MG63 (cell line): ENCODE measurements at places on chromosomes 11 and 22.

- no peak for DNase-seq
These were observed 536.5 kb downstream of the NTM start for GRCh38 chr11:131906963-131907362.

GRCh38 chr22:47954107-47954506, 1191.7 kb downstream of the TBC1D22A start:
- DNase-seq: no peak

DNA sequence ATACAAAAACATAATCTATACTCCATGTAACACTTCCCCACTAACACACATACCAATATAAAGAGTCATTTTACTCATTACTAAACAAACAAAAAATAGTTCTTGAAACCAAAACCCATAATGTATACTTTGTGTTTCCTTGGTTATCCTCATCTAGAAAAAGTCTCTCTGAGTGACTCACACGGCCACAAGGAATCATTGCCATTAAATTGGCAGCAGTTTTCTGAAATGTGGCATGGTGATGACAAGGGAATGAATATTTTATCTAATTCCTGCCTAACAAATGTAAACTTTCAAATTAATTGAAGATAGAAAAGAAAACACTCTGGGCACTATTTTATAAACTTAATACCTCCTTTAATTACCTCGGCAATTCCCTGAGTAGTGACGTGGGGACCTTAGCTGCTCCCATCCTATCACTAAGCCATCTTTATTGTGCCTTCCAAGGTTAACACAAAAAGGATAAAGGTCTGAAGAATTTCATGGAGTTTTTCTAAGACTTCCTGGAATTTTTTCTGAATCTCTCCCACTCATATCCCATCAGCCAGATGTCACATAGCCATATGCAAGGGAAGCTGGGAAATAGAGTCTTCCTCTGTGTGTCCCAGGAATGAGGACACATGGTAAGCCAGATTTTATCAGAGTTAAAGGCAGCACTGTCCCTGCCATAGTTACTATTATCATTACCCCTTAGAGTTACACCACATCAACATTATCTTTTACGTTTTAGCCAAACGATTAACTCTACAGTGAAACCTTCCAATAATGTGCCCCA, 857.2 kb upstream of the TENM4 start:
- DNase-seq: peak; percentile 9

GRCh38 chr22:21815357-21815756, 52.1 kb downstream of the MAPK1 start:
- no peak for DNase-seq

DNA sequence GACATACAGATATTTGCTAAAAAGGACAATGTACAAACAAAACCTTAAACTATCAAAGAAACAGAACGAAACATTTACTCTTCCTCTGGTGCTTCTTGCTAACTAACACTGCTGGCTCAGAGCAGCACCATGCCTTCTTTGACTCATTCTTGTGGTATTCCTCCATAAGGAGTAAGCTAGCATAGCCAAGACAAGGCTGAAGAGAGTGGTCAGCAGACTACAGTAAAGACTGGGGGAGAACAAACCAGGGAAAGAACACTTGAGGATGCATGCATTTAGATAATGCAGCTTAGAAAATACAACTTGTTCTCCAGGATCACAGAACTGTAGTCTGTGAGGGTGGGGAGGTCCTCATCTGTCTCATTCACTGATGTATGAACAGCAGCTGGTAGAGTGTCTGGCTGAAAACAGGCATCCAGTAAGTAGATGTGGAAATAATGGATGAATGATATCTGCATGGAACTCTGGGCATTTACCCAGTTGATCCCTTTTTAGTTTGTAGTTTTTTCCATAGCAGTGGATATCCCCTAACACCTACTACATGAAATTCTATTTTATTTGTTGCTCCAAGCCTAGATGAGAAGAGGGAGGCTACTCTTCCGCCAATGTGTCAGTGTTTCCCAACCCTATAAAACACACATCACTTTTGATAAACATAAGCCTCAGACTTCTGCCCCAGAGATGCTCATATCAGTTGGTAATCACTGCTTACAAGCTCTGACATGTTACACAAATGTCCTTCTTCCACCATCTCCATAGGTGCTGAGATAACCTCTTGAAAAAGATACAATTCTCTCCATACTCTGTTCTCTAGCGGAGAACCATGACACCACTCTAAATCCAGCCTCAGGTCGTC, 7.3 kb downstream of the SNX19 start:
- DNase-seq: peak; percentile 47

DNA sequence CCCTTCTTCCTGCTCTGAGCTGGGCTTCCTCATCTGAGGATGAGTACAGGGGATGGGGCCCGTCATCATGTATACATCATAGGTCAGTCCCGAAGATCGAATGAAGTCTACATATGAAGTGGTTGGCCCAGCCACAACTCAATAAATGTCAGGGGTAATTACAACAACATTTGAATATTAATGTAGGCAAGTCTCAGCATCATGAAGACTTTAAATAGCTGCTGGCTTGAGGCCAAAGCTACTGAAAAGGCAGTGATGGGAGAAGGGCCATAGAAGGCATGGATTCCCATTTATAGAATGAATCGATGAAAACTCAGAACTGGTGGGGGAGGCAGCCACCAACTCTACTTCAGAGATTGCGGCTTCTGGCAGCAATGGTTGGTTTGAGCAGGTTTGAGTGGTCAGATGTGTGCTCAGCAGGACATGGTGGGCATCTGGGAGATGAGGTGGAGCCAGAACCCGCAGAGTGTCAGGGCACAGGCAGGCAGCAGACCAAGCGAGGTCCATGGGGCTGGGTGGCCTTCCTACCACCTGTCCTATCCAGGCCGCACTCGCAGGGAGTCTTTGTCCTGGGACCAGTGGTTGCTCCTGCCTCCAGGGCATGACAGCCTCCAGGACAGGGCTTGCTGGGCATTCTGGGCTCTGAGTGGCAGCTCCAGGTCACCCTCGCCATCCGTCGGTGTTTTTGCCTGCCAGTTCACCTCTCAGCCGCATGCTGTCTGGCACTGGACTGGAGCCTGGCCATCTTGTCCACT, 919.1 kb downstream of the TBC1D22A start:
- no peak for DNase-seq

GRCh38 chr11:8203414-8203715, 34.5 kb upstream of the RIC3 start:
- DNase-seq: no peak

DNA sequence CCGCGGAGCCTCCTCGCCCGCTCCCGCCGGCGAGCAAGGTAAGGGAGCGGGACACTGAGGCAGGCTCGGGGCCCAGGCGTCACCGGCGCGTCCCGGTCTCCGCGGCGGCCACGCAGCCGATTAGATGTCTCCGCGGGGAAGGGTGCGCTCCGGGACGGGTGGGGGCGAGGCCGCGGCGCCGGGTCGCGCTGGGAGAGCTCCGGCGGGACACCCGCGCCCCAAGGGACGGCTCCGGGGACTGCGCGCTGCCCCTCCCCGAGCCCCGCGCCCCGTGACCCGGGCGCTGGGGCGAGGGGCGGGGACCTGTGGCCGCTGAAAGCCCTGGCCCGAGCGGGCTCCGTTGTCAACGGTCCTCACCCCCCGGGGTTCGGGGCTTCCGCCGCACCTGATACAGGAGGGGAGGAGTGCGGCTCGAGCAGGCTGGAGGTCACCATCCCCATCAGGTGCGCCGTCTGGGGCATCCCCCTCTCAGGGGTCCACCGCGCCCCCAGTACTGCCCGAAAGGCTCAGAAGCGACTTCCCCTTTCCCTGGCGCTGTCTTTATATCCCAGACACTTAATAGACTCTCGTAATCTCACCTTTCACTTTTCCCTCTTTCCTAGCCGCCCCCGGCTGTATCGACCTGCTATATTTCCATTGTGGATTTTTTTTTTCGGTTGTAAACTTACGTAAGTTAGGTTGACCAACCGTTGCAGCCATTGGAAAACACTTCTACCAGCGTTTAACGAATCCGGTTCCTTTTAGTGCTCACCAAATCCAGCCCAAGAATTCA, 573 bp downstream of the PPFIA1 start:
- DNase-seq: peak; percentile 31

DNA sequence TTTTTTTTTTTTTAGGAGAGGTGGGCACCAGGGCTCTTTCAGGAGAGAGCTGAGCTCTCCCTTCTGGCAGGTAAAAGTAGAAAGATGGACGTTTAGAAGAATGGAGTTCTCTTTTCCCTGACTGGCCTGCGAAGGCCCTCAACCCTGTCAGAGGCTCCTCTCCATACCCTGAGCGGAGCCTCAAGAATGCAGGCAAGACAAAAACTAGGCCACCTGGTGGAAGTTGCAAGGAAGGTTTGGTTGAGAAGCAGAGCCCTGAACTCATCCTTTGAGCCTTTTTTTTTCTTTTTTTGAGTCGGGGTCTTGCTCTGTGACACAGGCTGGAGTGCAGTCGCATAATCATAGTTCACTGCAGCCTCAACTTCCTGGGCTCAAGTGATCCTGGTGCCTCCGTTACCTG, 1.4 kb downstream of the OTOG start:
- DNase-seq: no peak

GRCh38 chr11:129853518-129854231, 38.0 kb downstream of the TMEM45B start:
- peak; percentile 23 for DNase-seq

DNA sequence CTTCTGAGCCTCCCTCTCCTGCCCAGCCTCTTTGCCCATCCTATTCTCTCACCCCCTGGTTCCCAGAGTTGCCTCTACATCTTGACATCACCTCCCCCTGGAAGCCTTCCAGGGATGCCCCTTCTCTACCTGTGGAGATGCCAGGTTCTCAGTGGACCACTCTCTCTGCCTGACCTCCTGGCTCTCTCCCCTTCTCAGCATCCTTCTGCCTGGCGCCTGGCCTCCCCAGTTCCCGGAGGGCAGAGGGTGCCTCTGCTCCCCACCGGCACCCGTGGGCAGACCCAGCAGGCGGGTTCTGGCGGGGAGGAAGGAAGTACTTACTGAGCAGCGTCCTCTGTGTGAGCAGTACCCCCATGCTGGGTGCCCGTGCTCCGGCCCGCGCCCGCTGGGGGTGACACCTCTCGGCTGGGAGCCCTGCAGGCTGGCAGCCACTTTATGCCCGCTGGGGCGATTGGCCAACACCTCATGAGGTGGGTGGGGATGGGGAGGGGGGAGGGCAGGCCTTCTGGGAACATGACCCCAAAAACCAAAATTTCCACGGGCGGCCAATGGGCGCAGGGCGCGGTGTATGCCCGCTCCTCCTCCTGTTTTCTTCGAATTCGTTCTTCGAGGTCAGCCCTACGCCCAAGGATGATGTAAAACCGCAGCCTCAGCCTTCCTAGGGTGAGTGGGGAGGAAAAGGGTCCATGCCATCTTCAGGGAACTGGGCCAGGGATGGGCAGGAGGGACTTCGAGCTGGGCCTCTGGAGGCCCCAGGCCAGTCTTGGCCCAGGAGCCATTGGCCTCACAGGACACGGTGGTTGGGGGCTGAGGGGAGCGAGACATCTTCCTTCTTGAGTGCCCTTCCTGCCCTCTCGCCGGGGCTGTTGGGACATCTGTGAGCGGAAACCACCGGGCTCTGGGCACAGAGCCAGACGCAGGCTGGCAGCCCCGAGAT, at the start of gene OSM:
Gene OSM (minus strand): TSS at position 407 of the 937 bp plus-strand sequence. CDS start 52 bp downstream, at position 355.
- no peak for DNase-seq

DNA sequence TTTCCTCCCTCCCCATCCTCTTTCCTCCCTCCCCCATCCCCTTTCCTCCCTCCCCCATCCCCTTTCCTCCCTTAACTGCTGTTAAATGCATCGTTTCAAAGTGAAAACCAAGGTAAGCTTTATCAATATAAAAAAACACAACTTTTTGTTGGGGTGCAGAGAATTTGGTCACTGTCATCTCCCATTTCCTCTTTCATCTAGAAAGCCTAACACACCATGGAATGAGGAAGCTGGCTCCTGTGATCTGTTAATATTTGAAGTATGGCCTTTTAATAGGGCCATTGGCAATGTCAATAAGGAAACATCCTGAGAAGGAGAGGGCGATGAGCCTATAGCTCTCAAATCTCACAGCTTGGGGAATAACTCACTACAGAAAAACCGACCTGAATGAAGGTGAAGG, 7.0 kb downstream of the EXPH5 start:
- DNase-seq: no peak

DNA sequence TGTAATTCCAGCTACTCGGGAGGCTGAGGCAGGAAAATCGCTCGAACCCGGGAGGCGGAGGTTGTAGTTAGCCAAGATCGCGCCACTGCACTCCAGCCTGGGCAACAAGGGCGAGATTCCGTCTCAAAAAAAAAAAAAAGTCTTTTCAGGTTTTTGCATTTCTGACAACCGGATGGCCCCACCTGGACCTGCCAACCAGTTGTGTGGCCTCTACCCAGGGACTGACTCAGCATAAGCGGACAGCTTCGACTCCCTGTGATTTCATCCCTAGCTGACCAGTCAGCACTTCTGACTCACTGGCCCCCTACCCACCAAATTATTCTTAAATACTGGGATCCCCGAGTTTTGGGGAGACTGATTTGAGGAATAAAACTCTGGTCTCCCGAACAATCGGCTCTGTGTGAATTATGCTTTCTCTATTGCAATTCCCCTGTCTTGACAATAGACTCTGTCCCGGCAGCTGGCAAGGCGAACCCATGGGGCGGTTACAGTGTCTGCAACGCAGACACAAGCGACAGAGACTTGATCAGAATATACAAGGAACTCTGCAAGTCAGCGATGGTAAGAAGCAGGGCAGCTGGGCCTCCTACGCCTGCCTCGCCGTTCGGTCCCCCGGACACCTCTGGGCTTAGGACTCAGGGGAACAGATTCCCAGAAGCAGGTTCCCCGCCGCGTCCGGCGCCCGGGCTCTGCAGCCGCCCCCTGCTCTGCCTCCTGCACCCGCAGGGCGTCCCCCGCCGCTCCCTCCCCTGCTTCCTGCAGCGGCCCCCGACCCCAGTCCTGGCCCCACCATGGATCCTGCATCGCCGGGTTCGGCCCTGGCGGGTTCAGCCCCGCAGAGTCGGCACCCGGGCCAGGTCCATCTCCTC, 741 bp upstream of the TALDO1 start:
- no peak for DNase-seq

DNA sequence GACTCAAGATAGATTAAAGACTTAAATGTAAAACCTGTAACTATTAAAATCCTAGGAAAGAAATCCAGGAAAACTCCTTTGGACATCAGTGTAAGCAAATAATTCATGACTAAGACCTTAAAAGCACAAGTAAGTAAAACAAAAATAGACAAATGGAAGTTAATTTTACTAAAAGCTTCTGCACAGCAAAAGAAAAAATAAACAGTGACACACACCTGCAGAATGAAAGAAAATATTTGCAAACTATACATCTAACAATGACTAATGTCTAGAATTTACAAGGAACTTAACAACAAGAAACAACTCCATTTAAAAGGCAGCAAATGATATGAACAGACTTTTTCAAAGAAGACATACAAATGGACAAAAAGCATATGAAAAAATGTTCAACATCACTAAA, 359.1 kb downstream of the LUZP2 start:
- DNase-seq: no peak

- no peak for DNase-seq
These were observed 1.1 kb downstream of the JHY start for GRCh38 chr11:122883646-122883979.

GRCh38 chr11:46066335-46066734, 54.9 kb downstream of the PHF21A start:
- DNase-seq: no peak

GRCh38 chr11:32402836-32403235, 32.5 kb downstream of the WT1 start:
- DNase-seq: no peak
